ENCODE measurements at places on chromosomes 6 and 20.

GRCh38 chr6:113457198-113457597 is 399.9 kb upstream of the MARCKS start:
- no peak for DNase-seq

- DNase-seq, result no peak
These were observed 29.4 kb upstream of the ZNF831 start for GRCh38 chr20:59134182-59134581.

DNA sequence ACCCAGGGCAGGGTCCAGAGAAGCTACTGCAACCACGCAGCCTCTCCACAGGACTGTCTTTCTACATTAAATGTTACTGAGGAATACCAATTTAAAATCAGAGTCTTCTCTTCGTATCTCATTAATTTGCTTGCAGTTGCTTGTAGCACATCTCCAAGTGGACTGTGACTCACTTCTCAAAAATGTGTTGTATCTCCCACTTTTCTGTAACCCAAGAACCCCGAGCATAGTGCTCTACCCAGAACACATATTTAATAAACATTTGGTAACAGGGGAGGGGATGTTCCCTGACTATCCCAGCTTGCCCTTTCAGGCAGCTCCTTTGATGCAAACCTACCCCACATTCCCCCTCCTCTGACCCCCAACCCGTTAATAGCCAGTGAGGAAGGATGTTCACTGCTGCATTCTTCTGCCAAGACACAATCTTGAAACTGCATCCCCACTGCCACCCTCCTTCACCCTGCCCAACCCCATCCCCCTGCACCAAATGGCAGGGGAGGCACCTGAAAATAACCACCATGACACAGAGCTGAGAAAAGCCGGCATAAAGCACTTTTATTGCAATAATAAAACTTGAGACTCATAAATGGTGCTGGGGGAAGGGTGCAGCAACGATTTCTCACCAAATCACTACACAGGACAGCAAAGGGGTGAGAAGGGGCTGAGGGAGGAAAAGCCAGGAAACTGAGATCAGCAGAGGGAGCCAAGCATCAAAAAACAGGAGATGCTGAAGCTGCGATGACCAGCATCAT is 24.2 kb downstream of the FKBP1A start:
- no peak for DNase-seq

GRCh38 chr6:30544666-30545272 is 11.5 kb downstream of the GNL1 start:
- peak; percentile 52 for DNase-seq

- no peak for DNase-seq
These were observed 129.1 kb upstream of the SALL4 start for GRCh38 chr20:51931371-51931781.

GRCh38 chr6:139580592-139581484 is 206.4 kb upstream of the CITED2 start:
- peak; percentile 13 for DNase-seq

DNA sequence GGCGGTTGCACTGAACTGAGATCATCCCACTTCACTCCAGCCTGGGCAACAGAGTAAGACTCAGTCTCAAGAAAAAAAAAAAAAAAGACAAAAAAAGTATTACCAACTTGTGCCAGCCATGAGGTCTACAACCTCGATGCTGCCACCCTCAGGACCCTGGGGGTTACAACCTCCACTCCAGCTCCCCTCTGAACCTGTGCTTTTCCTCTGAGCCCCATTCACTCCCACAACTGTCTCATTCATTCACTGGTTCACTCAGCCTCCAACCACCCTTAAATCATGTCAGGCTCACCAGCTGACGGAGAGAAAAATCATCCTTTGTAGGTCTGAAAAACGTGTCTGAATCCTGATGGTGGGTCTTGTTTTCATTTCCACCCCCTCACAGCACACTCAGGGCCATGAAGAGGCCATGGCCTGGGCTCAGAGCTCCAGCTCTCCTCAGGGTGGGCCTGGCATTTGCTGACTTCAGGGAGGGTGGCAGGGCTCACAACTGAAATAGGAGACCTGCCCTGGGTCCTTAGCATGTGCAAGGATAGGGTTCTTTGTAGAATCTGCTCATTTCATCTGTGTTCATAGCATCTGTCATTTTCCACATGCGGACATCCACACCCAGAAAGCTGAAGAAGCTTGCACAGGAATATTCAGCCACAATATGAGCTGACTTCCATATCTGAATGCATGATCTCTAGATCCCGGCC is 1.9 kb upstream of the ULBP1 start:
- DNase-seq, result no peak

DNA sequence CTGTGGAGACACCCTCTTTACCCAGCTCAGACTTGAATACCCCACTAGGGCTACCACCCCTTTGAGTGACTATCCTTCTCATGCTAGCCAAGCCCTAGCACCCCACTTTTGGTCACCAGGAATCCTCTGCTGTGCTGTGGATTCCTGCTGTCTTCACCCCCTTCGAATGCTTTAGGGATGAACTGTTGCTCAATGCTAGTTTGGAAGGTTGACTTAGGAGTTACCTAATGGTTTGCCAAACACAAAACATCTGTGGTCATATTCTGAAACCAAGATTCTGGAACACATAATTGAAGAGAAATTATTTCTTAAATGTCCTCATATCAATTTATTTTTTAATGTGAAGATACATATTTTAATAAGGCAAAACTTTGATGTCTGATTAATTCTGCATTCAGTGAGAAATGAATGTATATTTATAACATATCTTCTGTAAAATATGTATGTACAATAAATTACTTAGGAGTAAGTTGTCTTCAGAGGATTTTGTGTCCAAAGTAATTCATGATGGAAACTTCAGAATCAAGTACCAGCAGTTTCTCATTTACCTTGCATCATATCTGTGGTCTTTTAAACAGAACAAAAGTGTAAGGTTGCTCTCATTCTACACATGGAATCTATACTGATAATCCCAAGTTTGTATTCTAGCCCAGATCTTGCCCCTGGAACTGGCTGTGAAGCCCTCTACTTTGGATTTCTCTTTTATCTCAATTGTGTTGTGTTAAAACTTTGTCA is 46.9 kb downstream of the TMEM200A start:
- DNase-seq, result no peak

GRCh38 chr20:4713401-4713800 is 8.3 kb upstream of the PRND start:
- no peak for DNase-seq

- no peak for DNase-seq
These were observed 156.0 kb downstream of the BACH2 start for GRCh38 chr6:90140683-90141082.

DNA sequence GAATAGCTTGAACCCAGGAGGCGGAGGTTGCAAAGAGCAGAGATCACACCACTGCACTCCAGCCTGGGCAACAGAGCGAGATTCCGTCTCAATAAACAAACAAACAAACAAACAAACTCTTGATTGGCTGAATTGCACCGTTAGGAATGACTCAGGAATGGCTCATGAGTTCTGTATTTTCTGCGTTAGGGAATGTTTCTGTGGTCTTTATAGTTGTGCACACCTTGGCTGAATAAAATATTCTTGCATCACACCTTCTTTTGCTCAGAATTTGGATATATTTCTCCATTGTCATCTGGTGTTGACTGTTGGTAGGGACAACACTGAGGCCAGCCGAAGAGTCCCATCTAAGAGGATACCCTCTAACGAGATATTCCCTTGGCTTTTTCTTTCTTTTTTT is 19.6 kb upstream of the PI16 start:
- DNase-seq, result no peak

GRCh38 chr20:6920991-6921613 is 153.6 kb downstream of the BMP2 start:
- no peak for DNase-seq

- DNase-seq, result no peak
These were observed 8.2 kb upstream of the AHCY start for GRCh38 chr20:34311118-34312023.

- no peak for DNase-seq
These were observed 54.5 kb downstream of the GINS1 start for GRCh38 chr20:25461786-25462545.

DNA sequence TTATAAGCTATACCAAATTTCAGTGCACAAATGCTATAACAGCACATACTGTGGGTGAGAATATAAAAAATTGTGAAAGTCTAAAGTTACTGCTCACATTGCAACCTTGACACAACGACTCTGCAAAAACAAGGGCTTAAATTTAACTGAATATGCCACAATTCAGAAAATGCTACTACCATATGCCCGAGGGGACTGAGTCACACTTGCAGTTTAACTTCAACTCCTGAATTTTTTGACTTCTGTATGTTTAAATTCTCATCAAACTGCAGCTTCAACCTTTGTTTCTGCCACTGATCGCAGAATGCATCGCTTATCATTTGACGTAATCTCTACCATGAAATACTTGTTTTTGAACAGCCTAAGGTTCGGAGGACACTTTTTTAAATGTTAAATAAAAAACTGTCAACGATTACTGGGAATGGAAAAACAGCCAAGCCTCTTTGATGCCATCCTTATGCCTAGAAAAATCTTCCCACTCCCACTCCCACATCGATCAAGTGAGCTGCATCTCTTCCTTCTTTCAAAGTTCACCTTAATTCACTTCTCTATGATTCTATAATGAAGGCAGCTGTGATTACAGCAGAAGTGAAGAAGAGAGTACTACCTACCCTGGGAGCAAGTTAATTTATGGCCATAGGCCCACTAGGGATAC is 136.5 kb downstream of the ATXN1 start:
- peak; percentile 81 for DNase-seq

- DNase-seq, result no peak
These were observed 60.0 kb upstream of the CNKSR3 start for GRCh38 chr6:154570505-154570904.
